ENCODE measurements at places on chromosomes 16 and 17.

- DNase-seq: no peak
Observed at GRCh38 chr17:80507965-80508364, 31.6 kb upstream of the NPTX1 start.

DNA sequence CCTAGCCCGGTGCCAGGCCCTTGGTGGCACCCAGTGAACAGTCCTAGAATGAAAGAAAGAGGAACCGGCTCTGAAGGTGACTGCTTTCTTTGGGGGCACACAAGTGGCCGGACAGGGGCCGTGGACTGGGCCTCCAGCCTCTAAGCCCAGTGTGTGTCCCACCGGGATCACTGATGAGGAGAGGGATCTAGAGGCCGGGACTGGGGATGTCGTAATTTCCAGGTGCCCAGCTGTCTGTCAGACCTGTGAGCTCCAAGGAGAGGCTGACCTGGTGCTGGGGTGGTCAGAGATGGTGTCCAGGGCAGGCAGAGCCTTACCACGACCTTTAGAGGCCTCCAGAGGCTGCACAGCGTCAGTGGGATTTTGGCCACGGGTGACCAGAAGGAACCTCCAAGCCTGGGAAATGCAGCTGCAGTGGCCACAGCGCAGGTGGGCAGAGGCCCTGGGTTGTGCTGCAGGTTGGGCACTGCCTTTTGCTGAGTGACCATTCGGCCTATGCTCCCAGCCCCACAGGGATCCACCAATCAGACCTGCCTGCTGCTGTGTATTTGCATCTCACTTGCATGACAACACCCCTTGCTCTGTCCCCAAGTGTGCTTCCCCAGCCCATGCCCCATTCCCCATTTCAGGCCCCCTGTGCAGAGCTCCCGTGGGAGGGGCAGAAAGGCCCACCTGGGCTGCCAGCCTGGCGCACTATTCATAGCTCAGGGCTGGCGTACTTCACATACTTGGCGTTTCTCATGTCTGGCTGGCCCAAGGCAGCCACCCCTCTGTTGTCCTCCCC is 12.5 kb downstream of the ARHGAP23 start:
- DNase-seq: no peak

- DNase-seq: peak; percentile 5
Observed at GRCh38 chr16:10895053-10895946, 18.3 kb downstream of the CIITA start.

DNA sequence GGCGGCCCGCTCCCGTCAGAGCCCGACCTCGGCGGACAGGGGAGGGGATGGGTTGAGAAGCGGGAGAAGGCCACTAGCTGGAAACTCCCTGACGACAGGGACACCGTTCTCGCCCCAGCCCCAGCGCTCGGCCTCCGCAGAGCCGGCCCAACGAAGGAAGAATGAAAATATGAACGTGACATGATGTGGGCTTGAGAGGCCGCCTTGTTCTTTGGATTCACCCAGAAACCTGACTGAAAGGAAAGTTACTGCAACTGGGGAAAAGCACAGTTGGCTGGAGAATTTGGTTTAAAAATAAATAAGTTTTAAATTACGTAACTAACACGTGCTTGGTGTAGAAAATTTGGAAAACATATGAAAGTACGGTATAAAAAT is 21.1 kb downstream of the NPTX1 start:
- no peak for DNase-seq

DNA sequence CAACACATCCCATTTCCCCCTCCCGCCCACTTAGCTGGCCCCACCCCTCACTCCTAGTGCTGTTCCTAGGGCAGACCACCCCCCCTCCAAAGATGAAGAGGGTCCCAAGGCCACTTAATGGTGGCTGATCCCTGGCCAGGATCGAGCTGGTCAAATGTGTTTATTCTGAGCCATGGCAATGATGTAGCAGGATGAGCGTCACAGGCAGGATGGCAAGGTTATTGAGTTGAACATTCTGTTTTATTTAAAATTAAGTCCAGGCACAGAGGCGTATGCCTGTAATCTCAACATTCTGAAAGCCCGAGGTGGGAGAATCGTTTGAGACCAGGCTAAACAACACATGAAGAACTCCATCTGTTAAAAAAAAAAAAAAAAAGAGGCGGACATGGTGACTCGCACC is 12.2 kb downstream of the ZNF423 start:
- DNase-seq: no peak

GRCh38 chr17:56819431-56820145 is 14.1 kb downstream of the C17orf67 start:
- DNase-seq: peak; percentile 34

DNA sequence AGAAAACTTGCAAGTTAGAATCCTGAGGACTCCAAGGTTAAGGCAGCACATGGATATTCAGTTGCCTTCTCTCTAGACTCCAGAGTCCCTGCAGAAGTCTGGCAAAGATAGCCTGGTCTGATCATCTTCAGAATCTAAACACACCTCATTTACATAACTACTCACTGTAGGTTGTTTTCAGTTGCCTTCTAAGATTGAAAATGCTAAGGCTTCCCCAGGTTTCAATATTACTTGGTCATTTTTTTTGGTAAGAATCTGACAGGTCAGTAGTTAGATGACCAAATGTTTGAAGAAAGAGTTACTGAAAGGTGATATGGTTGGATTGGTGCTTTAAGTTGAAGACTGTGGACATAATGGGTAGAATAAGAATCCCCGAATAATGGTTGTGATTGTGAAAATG is 205.4 kb upstream of the KCNJ16 start:
- DNase-seq: no peak

DNA sequence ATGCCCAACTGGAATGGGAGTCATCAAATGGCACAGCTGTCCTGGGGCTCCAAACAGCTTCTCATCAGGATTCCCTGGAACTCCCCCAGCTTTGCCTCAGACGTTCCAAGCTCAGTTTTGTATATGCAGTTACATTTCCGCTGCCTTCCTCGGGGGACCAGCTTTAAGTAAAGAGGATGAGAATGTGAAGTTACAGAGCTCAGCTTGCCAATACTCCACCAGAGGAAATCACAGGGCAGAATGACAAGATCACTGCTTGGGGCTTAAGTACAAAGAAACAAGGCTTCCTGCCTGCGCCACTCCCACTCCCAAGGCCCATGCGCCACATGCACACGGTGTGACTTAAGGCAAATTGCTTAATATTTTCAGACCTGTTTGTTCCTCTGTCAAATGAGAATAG is 272.4 kb upstream of the CDH11 start:
- no peak for DNase-seq

- DNase-seq: no peak
Observed at GRCh38 chr16:57379579-57379978, 7.3 kb downstream of the CX3CL1 start.

DNA sequence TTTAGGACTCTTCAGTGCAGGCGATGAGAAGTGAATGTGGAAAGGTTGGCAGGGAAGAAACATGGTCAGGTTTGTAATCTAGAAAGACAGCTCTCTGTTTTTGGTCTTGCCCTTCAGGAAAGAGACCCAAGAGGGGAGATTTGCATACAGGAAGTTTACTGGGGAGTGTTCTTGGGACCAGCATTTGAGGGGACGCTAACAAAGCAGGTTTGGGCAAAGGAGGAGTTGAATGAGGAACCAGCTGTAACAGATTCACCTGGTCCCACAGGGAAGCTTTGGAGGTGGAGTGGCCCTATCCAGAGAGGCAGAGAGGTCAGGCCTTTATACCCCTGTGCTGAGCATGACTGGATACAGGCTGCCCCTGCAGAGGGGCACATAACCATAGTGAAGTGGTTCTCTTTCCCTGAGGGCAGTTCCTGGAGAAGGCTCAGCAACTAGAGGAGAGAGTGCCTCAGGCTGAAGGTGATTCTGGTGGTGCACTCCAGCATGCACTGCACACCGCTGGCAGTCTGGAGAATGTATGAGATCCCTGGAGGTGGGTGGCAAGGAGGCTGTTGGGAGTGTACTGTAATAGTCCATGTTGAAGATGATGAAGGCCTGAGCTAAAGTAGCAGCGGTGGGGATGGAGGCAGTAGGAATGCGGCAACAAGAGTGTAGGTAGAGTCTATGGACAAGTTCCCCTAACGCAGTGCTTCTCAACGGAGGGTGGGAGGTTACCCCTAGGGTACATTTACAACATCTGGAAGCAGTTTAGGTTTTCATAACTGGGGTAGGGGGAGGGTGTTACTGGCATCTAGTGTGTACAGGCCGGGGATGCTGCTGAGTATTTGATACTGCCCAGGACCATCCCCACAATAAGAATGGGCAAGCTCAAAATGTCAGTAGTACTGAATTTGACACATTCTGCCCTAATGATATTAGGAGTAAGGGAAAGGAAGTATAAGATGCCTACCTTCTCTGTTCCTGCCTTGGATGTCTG is 37.2 kb downstream of the MAP2K6 start:
- DNase-seq: no peak
